Brain (organoid and tissue), 16 donors: ENCODE measurements at places on chromosomes 7 and 10.

- DNase-seq, result no peak
Measured at GRCh38 chr10:75329190-75329745, 72.3 kb downstream of the ZNF503 start.

DNA sequence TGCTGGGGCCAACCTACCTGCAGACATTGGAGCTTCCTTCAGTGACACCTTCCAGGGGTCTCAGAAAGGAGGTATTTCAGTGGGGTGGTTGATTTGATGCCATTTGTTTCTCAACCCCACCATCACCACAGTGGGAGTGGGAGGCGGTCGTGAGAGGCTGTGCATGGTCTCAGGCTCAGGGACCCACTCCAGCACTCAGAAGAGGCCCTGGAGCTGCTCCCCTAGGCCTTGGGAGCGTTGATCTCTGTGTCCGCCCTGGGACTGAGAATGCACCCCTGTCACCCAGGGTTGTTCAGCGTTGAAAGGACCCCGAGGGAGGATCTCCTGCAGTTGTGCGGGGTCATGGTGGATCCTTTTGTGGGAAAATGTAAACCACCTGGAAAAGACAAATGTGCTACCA lies 410.6 kb downstream of the GLRX3 start:
- no peak for DNase-seq

GRCh38 chr7:19410106-19410505 lies 264.9 kb upstream of the FERD3L start:
- DNase-seq, result no peak

DNA sequence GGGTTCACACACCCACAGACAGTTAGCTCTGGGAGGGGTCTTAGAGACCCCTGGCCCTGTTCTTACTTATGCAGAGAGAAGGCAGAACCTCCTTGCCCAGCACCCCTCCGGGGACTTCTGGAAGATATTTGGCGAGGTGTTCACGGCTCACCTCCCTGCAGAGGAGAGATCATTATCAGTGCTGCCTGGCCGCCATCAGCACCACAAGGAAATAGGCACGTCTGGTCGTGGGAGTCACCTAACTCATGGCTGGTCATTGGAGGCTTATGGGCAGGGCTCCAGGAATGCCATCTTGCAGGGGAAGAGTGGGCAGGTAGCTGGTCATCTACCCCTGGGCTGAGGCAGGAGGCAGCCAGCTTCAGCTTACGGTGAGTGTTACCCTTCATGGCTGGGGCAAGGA lies 189.4 kb downstream of the RPS24 start:
- no peak for DNase-seq

DNA sequence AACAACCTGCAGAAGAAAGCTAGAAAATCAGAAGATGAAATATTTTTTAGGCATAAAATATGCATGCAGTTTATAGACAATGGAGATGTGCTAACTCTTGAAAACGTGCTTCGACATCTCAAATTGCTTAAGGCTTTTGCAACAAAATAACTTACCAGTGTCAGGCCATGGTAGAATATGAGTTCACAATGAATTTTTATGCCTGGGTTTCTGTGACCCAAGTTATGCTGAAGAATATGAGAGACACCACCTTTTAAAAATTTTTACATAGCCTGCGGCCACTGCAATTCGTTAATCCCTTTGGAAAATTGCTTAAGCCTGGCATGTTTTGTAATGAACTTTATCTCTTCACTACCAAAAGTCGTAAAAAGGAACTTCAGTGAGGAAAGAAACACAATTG lies 170.1 kb upstream of the AKR1E2 start:
- no peak for DNase-seq

DNA sequence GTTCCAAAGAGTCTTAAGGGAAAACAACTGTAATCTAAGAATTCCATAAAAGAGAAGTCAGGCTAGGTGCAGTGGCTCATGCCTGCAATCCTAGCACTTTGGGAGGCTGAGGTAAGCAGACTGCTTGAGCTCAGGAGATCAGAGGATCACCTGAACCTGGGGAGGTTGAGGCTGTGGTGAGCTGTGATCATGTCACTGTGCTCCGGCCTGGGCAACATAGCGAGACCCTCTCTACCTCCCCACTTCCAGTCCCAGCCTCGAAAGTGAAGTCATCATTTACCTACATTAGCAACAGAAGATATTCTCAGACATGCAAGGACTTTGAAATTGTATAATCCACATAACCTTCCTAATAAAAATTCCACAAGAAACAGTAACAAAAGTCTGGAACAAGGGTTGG lies 129.8 kb upstream of the DNAJB12 start:
- DNase-seq, result no peak

GRCh38 chr10:69320521-69320920 lies 42.2 kb downstream of the HK1 start:
- DNase-seq, result no peak

DNA sequence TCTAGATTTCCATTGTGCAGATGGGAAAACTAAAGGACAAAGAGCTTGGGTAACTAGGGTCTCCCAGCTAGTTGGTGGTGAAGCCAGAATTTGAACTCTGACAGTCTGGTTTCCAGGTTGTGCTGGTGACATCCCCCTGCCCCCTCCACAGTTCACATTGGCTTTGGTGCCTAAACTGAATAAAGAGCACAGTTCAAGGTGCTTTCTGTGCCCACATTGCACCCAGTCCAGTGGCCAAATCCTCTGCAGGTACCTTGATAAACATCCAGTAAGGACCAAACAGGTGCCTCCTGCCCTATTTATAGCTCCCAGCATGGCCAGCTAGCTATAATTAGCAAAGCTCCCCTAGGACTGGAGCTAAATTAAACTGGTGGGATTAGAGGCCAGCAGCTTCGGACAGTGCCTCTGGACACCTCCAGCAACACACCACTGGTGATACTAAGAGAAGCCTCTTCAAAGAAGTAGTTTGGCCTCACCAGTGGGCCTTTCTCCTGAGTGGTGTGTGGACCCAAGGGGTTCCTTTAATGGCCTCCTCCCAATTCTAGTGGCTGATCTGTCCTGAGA lies 59.9 kb downstream of the KCNMA1 start:
- DNase-seq, result no peak

- DNase-seq, result no peak
Measured at GRCh38 chr10:47156873-47157272, 143.1 kb upstream of the GDF10 start.

- no peak for DNase-seq
Measured at GRCh38 chr7:107836237-107837144, 33.5 kb upstream of the SLC26A3 start.

DNA sequence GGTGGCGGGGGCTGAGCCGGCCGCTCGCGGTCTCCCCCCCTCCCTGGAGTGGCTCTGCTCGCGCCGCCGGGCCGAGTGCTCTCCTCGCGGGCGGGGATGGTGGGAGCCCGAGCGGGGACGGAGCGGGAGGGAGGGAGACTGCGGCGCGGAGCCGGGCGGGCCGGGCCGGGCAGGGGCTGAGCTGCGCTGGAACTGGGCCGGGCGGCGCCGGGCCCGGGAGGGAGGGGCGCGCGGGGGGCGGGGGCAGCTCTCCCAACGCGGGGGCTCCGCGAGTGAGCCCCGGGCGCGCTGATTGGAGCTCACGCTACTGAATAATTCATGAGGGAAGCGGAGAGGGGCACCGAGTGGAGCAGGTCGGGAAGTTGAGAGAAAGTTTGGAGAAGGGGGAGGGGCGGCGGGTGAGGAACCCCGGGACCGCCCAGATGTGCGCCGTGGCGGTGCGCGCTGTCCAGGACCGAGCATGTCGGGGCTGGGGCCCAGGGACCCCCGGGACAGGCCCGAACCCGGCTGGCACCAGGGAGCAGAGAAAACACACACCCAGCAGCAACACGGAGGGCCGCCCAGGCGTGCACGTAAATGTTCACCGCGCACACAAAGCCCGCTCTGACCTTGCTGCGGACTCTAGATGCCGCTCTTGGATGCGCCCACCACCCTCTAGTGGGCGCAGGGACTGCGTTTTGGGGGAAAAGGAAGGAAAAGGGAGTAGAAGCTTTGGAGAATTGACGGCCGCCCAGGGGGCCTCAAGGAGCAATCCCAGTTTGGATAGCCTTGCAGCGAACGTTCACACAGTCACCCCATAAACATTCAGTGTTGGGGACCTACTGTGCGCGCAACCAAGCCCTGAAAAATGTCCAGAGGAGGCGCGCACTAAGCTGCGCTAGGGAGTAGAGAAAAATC lies at the start of gene EPHB4:
Gene EPHB4 (minus strand): TSS at position 194 of the 897 bp plus-strand sequence. CDS start 493 bp downstream, outside the sequence.
- peak; percentile 81 for DNase-seq

DNA sequence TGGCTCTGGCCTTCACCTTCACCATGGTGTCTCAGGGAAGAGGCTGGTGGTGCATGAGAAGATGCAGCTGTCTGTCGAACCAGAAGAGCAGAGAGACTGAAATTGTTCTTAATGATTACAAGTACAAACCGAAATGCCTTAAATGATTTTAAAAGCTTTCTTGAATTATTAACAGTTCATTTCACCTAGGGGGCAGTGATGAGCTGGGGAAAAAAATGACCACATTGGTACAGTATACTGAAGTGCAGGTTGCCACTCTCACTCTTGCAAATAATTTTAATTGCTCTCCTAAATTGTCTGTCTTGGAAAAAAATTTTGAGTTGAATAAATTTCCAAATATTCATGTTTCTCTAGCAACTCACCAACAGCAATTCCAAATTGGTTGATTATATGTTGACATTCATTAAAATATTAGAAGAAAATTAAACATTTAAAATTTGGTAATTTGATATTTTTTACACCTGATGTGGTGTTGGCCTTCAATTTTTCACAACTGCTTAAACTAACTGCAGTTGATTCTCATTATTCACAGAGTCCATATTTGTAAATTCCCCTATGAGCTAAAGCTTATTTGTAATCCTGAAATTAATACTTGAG lies 692.6 kb downstream of the ZWINT start:
- DNase-seq, result no peak

- DNase-seq, result no peak
Measured at GRCh38 chr7:7798510-7798909, 80.1 kb upstream of the RPA3 start.

GRCh38 chr10:87590705-87591588 lies 68.7 kb upstream of the PAPSS2 start:
- no peak for DNase-seq

GRCh38 chr7:9962742-9963141 lies 1010.9 kb upstream of the PHF14 start:
- DNase-seq, result peak; percentile 63

GRCh38 chr7:11168650-11169170 lies 195.0 kb downstream of the PHF14 start:
- DNase-seq, result no peak

- no peak for DNase-seq
Measured at GRCh38 chr10:73931767-73932619, 21.1 kb downstream of the PLAU start.

GRCh38 chr7:128915841-128916642 lies 5.5 kb upstream of the KCP start:
- no peak for DNase-seq

DNA sequence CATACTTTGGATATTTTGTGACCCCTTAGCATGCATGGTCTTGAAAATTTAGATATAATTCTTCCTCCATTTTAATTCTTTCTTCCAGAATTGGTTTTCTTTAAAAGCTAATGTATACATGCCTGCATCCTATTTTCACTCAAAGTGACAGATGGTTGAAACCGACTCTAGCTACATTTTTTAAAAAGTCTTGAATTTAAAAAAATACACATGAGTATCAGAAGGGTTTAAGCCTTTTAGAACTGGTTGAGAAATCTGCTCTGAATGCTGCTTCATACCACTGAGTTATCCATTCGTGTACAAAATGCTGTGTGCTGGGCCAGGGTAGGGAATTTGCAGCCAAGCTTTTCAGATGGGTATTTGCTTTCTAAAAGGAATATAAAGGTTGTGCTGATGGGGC lies 16.5 kb downstream of the DYNC1I1 start:
- peak; percentile 95 for DNase-seq

- DNase-seq, result peak; percentile 40
Measured at GRCh38 chr7:154902600-154903082, 100.3 kb downstream of the PAXIP1 start.

DNA sequence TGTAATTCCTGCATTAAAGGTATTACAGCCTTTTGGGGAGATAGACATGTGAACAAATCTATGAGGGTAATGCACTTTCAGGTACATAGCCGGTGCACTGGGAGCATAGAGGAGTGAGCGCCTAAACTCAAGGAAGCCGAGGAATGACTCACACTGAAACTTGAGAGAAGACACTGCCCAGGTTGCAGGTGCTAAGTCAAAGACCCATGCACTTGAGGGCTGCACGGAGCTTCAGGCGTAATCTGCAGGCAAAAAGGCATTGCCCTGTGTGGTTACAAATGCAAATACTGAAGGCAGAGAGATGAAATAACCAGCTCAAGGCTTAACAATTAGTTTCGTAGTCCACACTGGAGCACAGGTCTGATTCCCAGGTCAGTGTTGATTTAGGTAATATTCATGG lies 51.0 kb upstream of the OSBPL3 start:
- DNase-seq, result no peak

GRCh38 chr10:77501152-77501845 lies 136.3 kb downstream of the KCNMA1 start:
- no peak for DNase-seq

DNA sequence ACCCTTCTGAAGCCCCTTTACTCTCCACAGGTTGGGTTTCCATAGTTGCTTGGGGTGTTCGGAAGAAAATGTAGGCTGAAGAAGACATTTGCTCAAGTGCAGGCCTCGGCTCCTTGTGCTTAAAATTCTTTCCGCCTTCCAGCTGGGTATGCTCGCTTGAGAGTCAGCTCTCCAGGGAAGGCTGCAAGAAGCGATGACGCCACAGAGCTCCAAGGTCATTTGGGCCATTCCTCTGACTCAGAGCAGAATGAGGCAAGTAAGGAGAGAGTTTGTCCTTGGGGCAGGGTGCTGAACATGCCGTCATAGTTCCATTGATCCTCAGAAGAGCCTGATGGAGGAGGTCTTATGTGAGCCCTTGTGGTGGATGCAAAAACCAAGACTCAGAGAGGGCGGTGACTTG lies 27.4 kb upstream of the HSPA12A start:
- DNase-seq, result no peak

- DNase-seq, result no peak
Measured at GRCh38 chr7:142364551-142364950, 106.7 kb upstream of the PRSS58 start.

GRCh38 chr7:876972-877311 lies 588 bp downstream of the GET4 start:
- DNase-seq, result no peak

- DNase-seq, result peak; percentile 56
Measured at GRCh38 chr10:72062382-72062781, 26.0 kb downstream of the SPOCK2 start.

- no peak for DNase-seq
Measured at GRCh38 chr7:55026867-55027490, 8.2 kb downstream of the EGFR start.

GRCh38 chr7:36906448-36906847 lies 182.2 kb upstream of the AOAH start:
- DNase-seq, result no peak
